AG09309 (cell line): ENCODE measurements at places on chromosomes 3 and 15.
A peak's percentile ranks its signal among the peaks of the same experiment; 100 is the strongest.

GRCh38 chr3:3551981-3552380, 247.2 kb upstream of the LRRN1 start:
- no peak for DNase-seq

GRCh38 chr15:88994286-88994685, 81.1 kb upstream of the MFGE8 start:
- DNase-seq: no peak

GRCh38 chr3:79761441-79761840, 6.4 kb downstream of the ROBO1 start:
- no peak for DNase-seq

DNA sequence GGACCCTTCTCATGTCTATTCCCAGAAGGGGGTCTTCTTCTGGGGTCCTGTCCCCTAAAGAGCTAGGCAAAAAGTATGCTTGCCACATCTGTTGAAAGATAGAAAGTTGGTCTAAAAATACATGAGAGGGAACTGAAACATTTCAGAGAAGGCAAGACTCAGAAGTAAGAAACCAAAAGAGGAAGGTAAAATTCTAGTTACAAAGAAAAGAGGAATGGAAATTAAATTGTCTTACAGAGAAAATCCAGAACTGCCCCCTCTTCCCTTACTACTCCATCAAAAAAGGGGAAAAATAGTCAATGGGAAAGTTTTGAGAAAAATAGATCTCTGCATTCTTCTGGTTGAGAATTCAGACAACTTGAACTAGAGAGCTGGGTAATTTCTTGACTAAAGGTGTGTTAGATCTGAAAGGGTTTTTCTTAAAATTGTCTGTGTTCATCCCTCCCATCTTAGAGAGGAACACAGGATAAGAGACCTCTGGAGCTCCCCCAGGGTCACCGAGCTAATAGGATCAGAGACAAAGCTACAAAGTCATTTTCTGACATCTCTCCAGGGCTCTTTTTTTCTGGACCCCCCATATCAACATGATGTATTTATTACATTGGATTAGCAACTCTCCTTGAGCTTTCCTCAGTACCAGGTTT, 32.3 kb upstream of the CCR2 start:
- DNase-seq: no peak

DNA sequence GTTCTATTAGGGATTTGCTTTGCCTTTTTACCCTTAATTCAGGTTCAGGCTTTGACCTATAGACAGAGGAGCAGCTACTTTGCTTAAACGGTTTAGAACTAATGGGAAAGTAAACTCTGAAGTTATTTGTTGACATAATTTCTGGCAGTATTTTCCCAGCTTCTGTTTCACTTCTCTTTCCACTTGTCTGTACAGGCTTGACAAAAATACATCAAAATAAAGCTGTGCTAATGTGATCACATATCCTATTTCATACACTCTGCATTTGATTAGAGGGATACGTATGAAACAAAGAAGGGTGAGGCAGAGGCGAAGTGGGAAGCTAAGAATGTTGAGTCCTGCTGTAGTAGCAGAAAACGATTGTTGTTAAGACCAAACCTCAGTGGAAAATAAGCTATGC, 389.1 kb upstream of the RARB start:
- DNase-seq: no peak

GRCh38 chr15:39860200-39860599, 59.9 kb downstream of the GPR176 start:
- no peak for DNase-seq

GRCh38 chr3:183307749-183308148, 54.7 kb downstream of the B3GNT5 start:
- DNase-seq: no peak

DNA sequence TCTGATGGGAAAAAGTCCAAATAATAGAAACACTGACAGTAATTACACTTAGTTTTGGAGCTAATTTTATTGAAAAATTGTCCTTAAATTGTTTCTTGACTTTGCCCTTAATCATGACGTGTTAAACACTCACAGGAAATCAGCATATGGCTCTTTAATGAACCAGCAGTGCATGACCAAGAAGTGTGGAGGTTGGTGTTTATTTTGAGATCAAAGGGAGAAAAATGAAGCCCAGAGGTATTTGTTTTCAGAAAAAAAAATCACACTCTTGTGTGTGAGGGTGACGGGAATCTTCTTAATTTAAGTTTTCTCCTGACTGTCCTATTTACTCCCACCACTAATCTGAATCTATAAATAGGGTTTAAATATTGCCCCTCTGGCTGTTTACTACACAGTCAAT, 28.8 kb upstream of the SYNM start:
- no peak for DNase-seq

DNA sequence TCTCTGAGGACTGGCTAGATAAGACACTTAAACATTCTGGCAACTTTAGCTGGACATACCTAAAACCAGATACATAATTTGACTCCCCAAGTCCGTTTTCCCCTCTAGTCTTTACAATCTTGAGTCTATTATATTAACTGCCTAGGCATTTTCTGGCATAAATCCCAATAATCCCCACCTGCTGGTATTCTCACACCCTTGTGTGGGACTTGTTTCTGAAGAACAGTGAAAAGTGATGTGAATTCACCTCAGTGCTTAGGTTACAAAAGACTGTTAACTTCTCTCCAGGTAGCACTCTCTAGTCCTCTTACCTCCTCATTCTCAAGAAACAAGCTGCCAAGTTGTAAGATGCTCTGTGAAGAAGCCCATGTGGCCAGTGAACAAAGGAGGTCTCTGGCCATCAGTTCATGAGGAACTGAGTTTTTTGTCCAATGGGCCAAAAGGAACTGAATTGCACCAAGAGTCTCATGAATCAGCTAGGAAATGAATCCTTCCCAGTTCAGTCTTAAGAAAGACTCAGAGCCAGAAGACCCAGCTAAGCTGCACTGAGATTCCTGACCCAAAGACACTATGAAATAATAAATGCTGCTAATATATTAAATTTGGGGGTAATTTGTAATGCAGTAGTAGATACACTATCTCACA, 4.1 kb downstream of the OSBPL11 start:
- DNase-seq: no peak

GRCh38 chr3:64163755-64164148, 61.5 kb downstream of the PRICKLE2 start:
- DNase-seq: peak; percentile 82

GRCh38 chr15:95409211-95409610, 921.3 kb upstream of the NR2F2 start:
- no peak for DNase-seq

- no peak for DNase-seq
These were observed 644.2 kb downstream of the GRM7 start for GRCh38 chr3:7504886-7505775.

GRCh38 chr3:30140356-30141075, 465.9 kb upstream of the TGFBR2 start:
- DNase-seq: no peak

DNA sequence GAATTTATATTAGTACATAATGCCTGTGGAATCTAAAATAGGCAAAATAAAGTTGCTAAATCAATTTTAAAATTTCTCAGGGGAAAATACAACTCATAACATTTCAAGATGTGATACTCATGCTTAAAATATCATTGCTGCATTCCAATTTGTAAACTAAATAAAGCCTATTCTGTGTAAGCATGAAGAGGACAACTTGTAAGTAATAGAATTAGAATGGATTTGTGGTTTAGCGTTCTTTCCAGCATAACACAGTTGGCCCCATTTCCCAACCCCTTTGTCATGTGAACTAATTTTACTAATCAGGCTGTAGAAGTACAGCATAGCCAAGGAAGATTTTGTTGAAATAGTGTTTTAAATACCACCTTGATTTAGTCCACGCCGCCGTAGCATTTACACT, 437.2 kb downstream of the SI start:
- DNase-seq: peak; percentile 7

DNA sequence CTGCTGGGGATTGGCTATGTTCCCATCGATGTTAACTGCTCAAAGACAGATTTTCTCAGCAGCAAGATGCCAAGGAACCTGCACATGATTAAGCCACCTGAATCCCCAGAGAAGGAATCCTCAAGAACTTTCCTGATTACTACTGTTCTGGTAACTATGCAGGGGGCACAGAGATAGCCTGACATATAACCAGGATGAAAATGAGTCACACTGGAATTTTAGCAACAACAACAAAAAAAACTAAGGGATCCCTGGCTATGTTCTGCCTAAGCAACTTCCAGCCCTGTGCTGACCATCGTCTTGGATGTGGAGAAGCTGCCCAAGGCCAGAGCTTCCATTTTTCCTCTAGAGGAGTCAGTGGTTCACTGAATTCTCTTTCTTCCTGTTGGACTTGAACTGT, 13.8 kb downstream of the RIOX2 start:
- no peak for DNase-seq

- no peak for DNase-seq
These were observed 35.0 kb downstream of the KBTBD8 start for GRCh38 chr3:67033079-67033478.

DNA sequence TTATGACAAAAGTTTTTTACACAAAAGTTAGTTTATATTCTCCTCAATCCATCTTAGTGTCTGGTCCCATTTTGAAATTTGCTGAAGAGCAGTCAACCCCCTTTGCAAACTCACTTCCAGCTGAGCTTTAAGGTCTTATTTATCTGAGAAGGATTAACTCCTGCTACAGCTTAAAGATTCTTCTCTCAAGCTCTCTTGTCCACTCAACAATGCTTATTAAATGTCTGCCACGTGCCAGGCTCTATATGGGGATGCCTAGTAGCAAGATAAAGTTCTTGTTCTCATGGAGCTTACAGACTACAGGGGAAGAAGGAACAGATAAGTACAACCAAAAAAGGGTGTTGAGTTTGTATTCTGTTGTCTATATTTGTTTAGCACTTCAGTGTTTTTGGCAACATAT, 18.7 kb downstream of the TMPRSS7 start:
- DNase-seq: no peak

DNA sequence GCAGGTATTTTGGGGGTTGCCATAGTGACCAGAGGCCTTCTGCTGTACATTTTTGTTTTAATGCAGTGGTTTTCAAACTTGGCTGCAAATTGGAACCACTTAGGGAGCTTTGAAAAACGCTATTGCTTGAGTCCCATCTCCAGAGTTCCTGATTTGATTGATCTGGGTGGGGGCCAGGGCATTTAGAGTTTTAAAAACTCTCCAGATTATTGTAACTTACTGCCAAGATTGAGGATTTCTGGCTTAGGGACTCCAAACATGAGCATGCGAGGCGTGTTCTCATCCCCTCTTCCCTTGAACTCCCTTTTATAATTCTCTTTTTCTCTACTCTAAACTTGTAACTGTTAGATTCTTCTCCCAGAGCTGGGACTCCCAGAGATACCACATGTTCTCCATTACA, 340.8 kb upstream of the SUCLG2 start:
- DNase-seq: no peak

GRCh38 chr3:53721187-53722119, 124.8 kb downstream of the CHDH start:
- no peak for DNase-seq

- DNase-seq: no peak
These were observed 117.7 kb downstream of the CCNL1 start for GRCh38 chr3:157042226-157042625.

DNA sequence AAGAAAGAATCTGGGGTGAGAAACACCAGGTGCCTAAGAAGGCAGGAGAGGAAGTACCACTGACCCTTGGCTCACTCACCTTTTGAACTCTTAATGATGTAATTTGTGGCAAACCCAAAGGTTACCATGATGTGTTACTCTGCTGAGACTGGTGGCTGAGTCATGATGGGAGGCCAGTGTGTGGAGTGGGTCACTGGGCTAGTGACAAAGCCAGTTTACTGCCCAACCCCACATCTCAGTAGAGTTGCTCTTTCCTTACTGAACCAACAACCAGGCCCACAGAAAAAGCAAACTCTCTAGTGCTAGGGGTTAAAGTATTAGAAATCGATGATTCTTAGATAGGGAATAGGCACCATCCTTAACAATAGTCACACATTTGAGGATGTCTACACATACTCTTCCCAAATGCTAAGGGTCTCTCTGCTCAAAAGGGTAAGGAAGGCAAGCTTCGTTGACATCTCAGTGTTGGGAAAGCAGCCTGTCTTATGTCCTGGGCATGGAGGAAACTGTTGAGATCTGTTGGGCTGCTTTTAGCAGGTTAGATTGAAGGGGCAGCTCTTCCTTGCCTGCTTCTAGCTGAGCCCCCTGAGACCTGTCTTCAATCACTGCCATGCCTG, 3.1 kb downstream of the RBP2 start:
- DNase-seq: no peak

DNA sequence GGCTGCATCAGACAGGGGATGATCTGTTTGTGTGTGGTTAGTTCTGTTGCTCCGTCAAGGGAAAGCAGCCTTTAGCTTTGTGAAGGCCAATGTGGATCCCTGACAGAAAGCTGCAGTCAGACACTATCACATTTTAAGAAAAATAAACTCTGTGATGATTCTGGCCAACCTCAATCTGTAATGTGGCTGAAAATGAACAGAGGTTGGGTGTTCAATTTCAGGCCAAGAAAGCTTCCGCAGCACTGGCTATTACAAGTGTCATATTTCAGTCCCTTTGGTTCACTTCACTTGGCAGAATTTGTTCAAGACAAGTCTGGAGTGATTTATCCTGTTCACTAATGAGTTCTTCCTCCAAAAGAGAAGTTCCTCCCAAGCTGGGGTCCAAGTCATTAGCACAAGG, 571.8 kb upstream of the IL12A start:
- no peak for DNase-seq

GRCh38 chr3:51860703-51861665, at the start of gene IQCF2:
Gene IQCF2, plus strand, starts transcription at chr3:51861615. Its CDS starts 52 bp downstream, at chr3:51861667.
- no peak for DNase-seq

- DNase-seq: no peak
These were observed 44.3 kb upstream of the APEH start for GRCh38 chr3:49629866-49630265.

DNA sequence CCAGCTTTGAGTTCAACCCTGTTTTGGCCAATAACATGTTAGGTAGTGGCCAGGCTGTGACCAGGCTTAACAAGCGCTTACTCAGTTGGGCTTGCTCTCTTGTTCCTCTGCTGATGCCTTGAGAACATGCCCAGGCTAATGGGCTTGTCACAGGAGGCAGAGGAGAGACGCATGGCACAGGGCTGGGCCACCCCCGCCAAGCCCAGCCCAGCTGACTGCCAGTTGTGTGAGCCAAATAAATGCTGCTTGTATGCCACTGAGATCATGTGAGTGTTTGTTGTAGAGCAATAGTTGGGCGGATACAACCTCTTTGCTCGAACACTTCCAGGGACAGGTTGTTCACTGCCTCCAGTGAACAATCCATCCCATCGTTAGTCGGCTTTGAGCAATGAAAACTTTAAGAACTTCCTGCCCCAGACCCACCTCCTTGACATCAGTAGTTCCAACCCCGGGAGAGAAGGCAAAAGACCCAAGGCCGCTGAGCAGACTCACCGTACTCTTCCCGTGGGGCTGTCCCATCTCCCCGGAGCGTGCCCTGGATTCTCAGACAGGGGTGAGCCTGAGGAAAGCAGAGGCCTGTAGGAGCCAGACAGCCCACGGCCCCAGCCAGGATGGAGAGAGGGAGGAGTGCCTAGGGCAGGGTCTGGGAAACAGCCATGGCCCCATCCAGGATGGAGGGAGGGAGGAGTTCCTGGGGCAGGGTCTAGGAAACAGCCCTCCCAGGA, 4.1 kb downstream of the PLA2G4F start:
- no peak for DNase-seq

GRCh38 chr3:124467980-124468902, 262.0 kb upstream of the UMPS start:
- DNase-seq: no peak
